Astrocyte (in vitro differentiated cells and primary cell): ENCODE measurements at places on chromosomes 12 and 14.

DNA sequence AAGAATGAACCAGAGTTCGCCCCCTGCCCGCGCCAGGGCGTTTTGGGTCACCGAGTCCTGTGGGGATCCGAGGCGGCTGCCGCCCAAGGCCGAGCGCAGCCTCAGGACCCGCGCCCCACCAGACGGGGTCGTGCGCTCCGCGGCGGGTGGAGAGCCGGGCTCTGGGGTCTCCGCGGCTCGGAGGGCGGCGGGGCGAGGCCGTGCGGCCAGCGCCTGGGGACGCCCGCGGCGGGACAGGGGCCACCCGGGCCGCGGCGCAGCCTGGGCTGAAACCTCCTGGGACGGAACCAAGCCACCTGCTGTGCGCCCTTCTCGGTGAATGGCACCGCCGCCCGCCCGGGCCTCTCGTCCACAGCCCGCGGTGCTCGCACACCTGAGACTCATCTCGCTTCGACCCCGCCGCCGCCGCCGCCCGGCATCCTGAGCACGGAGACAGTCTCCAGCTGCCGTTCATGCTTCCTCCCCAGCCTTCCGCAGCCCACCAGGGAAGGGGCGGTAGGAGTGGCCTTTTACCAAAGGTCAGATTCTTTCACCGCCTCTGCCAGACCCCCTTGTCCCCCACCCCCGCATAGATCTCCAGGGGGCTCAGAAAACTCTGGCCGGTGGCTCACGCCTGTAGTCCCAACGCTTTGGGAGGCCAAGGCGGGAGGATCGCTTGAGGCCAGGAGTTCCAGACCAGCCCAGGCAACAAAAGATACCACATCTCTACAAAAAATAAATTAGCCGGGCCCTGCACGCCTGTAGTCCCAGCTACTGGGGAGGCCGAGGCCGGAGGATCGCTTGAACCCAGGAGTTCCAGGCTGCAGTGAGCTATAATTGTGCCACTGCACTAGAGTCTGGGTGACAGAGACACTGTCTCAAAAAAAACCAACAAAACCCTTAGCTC is 901 bp downstream of the B3GNT4 start:
- no peak for DNase-seq

DNA sequence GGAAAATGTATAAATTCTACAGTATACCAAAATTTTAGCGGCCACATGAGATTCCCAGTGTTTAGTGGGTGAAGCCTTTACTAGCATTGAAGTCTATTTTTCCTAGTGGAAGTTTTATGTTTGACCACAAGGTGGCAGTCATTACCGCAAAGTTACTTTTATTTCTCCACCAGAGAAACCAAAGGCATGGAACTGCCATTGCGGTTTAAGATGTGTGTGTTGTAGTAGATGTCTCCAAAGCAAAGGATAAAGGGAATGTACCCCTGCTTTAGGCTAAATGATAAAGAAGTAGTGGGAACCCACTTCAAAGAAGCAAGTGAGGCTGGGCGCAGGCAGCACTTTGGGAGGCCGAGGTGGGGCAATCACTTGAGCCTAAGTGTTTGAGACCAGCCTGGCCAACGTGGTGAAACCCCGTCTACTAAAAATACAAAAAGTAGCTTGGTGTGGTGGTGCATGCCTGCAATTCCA is 140.5 kb downstream of the PRKCH start:
- peak; percentile 52 for DNase-seq

- DNase-seq, result peak; percentile 39
Measured at GRCh38 chr12:65501093-65501621, 222.7 kb downstream of the MSRB3 start.

GRCh38 chr12:119704065-119704747 is 36.3 kb downstream of the PRKAB1 start:
- DNase-seq, result peak; percentile 18

DNA sequence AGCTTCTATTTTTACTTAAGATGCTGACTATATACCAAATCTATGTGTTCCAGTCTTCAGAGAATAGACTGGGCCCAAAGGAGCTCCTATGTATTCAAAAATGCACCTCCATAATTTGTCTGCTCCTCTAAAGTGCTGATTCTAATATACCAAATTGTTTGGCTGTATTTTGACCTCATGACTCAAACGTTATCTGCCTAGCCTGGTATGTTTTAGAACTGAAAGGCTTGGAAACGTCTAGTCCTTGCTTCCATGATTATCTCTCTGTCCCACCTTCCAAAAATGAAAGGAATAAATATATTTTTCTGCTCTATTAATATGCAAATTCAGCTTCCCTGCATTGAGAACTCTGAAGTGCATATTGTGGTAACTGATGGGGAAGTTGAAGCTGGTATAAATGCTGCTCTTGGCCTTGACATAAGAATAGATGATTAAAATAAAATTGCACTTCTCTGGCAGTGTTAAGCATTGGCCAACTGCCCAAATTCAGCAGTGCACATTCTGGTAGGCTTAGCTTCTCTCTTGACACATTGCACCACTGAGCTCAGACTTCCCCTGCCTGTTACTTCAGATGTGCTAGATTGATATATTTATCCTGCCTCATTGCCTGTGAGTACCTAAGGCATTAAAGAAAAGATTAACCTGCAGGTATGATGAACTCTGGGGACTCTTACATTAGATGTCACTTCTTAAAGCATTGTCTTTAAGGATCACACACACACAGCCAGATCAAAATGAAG is 882.3 kb downstream of the RPS29 start:
- DNase-seq, result no peak

GRCh38 chr14:95519699-95520098 is 3.2 kb upstream of the SYNE3 start:
- peak; percentile 78 for DNase-seq

- DNase-seq, result no peak
Measured at GRCh38 chr12:120759591-120760348, 34.1 kb downstream of the ACADS start.

DNA sequence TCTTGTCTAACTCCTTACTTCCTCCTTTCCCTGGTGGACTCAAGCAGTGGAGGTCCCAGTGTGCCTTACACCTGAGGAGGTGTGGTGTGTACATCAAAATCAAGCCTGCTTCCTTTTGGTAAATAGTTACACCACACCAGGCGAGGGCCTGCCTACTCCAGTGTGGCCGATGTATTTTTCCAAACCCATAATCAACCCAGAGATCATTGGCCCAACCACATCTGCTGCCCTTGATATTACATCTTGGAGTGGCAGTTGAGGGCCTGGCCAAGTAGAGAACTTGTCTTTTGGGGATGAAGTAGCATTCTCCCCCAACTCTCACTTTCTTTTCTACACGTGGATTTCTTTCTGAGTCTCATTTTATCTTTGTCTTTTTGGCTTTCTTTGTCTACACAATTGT is 187.4 kb downstream of the EFCAB11 start:
- no peak for DNase-seq

DNA sequence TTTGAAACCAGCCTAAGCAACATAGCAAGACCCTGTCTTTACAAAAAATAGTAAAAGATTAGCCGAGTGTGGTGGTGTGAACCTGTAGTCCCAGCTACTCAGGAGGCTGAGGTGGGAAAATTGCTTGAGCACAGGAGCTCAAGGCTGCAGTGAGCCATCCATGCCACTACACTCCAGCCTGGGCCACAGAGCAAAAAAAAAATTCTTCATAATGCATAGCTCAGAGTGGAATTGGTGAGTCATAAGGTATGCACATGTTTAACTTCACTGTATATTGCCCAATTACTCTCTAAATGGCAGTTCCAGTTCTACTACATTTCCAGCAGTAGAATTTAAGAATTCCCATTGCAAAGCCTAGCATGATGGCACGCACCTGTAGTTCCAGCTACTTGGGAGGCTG is 26.8 kb upstream of the CLIP1 start:
- peak; percentile 63 for DNase-seq

- no peak for DNase-seq
Measured at GRCh38 chr12:6950811-6951540, at the start of gene PTPN6. PTPN6 (plus strand) TSS chr12:6951356; CDS start chr12:6951513, 157 bp downstream.
